ENCODE measurements at places on chromosomes 4 and X. TPM values are rescaled to one million over a fixed set of nuclear protein-coding genes. Genes with fewer than 3 reads are reported as not detected.

Gene N4BP2
- 2.9 TPM for total RNA-seq

Gene LRPAP1
- total RNA-seq, result 136 TPM

Gene NUDT9
- total RNA-seq, result 26.0 TPM

Gene IGSF1
- 0.23 TPM for total RNA-seq

Gene IRS4
- total RNA-seq, result not detected

Gene CSN1S1
- not detected for total RNA-seq

Gene PPP1R2C
- not detected for total RNA-seq

Gene CT55
- total RNA-seq, result not detected

Gene TMPRSS11B
- total RNA-seq, result not detected

Gene TRIM61
- total RNA-seq, result not detected

Gene MAGEC3
- not detected for total RNA-seq

Gene DUSP21
- not detected for total RNA-seq

Gene NAP1L5
- total RNA-seq, result 1.8 TPM

Gene ESX1
- total RNA-seq, result not detected

Gene SLC38A5
- total RNA-seq, result 0.26 TPM

Gene EVC2
- 2.3 TPM for total RNA-seq

Gene DAPP1
- total RNA-seq, result not detected

Gene PCDH7
- 0.11 TPM for total RNA-seq

Gene GASK1B
- 0.26 TPM for total RNA-seq

Gene UGT2B17
- not detected for total RNA-seq

Gene MAGEA12
- total RNA-seq, result 0.22 TPM

Gene S100P
- total RNA-seq, result 67.3 TPM

Gene PNMA6A
- total RNA-seq, result 4.5 TPM

Gene CSAG1
- 0.25 TPM for total RNA-seq

Gene H2BW2
- not detected for total RNA-seq

Gene RNF212
- 3.4 TPM for total RNA-seq

Gene SUPT20HL2
- total RNA-seq, result not detected

Gene SSX4B
- total RNA-seq, result not detected

Gene TCEANC
- 0.59 TPM for total RNA-seq

Gene CD38
- total RNA-seq, result 15.9 TPM

Gene KLHL15
- 3.4 TPM for total RNA-seq

Gene MAOB
- 0.25 TPM for total RNA-seq

Gene CTAG1B
- not detected for total RNA-seq

Gene MAPK10
- total RNA-seq, result 0.50 TPM

Gene USP11
- total RNA-seq, result 55.2 TPM

Gene CXXC4
- total RNA-seq, result not detected

Gene NDNF
- total RNA-seq, result not detected

Gene TLR10
- total RNA-seq, result not detected

Gene ANKRD50
- 5.9 TPM for total RNA-seq

Gene PABPC1L2A
- not detected for total RNA-seq

Gene SLC9B2
- total RNA-seq, result 7.5 TPM

Gene DOCK11
- 7.1 TPM for total RNA-seq

Gene YIPF7
- not detected for total RNA-seq

Gene TEX11
- not detected for total RNA-seq

Gene SLC4A4
- 1.2 TPM for total RNA-seq

Gene ZNF81
- 5.5 TPM for total RNA-seq

Gene CTAG1A
- total RNA-seq, result not detected

Gene GRIA3
- total RNA-seq, result not detected

Gene MAOA
- total RNA-seq, result 0.61 TPM

Measured in A549 treated with GW870086 at 1 μM for 4 hours (cell line).